Lung microvascular endothelial cell (primary cell): ENCODE measurements at places on chromosomes 2 and 18.
A peak's percentile ranks its signal among the peaks of the same experiment; 100 is the strongest.

DNA sequence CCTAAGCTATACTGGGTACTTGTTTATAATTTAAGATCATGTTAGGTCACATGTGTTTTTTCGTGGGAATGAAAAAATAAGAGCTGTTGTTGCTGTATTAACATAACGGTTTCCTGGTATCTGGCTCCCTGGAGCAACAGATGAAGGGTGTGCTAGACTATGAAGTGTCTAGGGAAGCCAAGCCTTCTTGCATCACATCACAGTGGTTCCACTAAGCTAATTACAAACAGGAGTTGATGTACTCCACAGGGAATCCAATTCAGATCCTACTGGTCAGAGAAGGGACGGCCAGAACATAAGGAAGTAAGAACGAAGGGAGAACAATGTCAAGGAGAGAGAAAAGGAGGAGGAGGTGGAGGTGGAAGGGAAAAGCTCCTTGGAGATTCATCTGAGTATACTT is 193.0 kb upstream of the CYP26B1 start:
- DNase-seq: no peak

DNA sequence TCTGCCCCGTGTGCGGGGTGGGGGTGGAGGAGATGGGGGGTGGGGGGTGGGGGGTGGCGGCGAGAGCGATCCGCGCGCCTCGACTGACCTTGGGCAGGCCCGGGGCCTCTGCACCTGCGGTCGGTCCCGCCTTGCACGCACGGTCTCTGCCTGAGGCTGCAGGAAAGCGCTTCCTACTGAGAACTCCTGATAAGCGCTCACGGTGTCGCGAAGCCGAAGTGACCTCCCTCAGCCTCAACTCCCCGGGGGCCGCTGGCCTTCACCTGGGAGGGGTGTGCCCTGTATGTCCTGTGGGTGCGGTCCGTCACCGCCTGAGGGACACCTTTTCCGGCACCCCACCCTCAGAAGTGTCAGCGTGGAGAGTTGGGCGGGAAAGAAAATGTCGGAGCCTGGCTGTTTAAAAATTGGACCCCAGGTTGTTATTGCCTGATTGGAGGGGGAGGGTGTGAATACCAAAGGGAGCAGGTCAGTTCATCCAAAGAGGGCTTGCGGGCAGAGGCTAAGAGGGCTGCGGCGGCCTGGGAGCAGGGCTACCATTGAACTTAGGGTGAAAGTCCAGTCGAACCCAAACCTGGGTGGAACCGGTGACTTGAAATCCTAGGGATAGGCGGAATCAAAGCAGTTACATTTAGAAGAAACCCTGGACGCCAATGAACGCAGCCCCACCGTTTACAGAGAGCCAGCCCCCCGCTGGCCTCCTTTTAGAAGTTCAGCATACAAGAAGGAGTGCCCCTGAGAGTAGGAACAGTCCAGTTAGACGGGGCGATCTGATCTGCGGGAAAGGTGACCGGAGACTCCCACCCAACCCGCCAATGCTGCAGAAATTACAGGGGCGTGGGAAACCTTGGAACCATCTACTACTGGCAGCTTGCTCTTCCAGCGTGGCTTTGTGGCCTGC is 1.2 kb downstream of the MAL start:
- DNase-seq: no peak

- no peak for DNase-seq
Observed at GRCh38 chr18:76412818-76413565, 82.0 kb downstream of the ZNF516 start.

DNA sequence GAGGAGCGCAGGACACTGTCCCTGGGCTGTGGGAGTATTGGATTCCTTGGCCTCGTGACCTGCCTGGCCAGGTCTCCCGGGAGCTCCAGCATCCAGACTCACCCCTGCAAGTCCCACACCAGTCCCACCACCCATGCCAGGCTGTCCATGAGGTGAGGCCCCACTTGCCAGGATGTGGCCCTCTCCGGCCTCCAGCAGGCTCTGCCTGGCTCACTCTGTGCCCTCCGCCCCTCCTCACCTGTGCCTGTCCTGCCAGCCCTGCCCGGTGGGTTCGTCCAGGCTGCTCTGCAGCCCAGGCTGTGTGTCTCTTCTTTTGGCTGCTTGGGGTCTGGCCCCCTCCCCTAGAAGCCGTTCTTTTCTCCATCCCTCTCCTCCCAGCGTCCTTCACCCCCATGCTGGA is 436.8 kb upstream of the MYT1L start:
- no peak for DNase-seq

GRCh38 chr18:3255611-3256165 is 6.2 kb upstream of the MYL12B start:
- no peak for DNase-seq

GRCh38 chr2:215933151-215933550 is 80.2 kb downstream of the MREG start:
- DNase-seq: no peak

DNA sequence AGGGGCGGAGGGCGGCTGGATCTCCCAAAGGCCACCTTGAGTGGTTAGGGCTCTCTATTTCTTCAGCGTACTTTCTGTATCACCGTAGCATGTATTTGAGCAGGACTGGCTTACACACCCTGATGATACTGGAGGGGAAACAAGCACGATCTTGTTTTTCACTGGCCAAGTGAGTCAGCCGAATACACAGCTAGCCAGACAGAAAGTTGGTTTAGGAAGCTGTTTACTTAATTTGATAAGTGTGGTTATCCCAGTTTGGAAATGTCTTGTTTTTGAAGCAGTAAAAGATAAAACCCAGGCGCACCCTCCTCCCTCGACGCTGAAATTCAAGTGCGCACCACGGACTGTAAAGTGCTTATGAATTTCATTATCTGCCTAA is 582 bp downstream of the RIOK3 start:
- peak; percentile 48 for DNase-seq

DNA sequence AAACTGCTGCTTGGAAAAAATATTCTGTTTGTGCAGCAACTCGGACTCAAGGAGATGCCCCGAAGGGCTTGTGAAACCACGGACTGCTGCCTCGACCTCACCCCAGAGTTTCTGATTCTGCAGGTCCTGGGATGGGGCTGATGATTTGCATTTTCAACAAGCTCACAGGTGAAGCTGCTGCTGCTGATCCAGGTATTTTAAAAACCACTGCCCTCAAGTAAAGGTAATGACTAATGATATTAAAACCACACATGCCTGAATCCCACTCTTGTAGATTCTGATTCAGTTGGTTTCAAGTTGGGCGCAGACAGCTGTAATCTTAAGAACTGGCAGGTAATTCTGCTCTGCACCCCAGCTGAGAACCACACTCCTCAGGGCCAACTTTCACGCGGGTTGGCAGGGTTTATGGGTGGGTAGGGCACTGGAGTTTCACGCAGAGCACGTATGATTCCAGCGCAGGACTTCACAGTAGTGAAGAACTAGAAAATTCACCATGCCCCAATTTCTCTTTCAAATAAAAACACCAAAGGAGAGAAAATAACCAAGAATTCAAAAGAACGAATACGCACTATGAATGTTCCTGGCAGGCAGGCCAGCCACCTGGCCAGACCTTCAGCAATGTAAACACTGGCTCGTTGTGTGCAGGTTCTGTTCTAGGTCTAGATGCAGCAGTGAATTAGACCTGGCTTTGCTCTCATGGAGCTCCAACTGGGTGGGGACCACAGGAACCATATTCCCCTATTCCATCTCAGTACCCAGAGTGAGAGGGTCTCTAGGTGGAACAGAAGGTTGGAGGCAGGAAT is 74.6 kb upstream of the ZFP36L2 start:
- no peak for DNase-seq

GRCh38 chr2:187718092-187718491 is 163.9 kb upstream of the TFPI start:
- no peak for DNase-seq

DNA sequence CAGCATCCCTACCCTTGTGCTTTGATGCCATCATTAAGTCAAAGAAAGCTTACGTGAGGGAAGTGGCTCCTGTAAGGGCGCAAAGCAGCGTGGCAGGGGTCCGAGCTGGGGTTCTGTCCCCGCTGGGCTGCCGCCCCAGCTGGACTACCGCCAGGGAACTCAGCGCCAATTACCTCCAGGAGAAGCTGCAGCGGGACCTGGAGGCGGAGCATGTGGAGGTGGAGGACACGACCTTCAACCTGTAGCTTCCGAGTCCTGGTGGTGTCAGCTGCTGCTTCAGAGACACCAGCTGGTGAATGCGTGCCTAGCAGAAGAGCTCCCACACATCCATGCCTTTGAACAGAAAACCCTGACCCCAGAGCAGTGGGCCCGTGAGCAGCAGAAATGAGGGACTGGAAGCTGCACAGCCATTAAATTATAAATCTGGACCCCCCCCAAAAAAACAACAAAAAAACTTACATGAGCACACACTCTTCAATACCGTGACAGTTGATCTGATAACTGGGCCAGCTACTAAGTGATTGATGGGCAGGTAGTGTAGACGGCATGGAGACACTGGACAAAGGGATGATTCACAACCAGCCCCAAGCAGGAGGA is 20.1 kb upstream of the YES1 start:
- peak; percentile 45 for DNase-seq

GRCh38 chr2:233058717-233059546 is 1.2 kb upstream of the INPP5D start:
- no peak for DNase-seq

- DNase-seq: no peak
Observed at GRCh38 chr2:205034034-205034433, 488.8 kb downstream of the PARD3B start.

- no peak for DNase-seq
Observed at GRCh38 chr18:58806826-58807714, 57.6 kb upstream of the ZNF532 start.

DNA sequence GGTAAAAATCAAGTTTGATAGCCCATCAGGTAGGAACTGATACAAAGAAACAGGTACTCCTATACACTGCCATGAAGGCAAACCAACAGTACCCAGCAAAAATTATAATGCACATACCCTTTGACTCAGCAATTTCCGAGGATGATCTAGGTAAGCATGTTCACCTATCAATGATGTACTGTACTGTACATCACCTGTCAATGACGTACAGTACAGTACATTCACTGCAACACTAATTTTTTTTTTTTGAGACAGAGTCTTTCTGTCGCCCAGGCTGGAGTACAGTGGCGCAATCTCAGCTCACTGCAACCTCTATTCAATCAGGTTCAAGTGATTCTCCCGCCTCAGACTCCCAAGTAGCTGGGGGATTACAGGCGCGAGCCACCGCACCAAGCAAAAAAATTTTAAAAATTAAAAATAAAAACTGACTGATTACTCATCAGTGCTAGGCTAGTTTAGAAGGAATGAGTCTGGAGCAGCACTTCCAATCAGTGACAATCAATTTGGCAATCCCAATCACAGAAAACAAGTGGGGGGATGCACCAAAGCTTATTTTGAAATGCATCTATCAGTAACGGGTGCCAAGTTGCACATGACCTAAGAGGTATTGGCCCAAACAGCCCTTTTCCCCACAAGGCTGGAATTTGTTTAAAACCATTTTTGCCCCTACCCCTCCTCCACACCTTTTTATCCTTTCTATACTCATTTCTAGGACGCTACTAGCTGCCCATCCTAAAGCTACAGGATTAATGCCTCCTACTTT is 8.2 kb downstream of the SRSF7 start:
- no peak for DNase-seq

- DNase-seq: peak; percentile 83
Observed at GRCh38 chr2:112259509-112260294, 4.9 kb upstream of the ZC3H8 start.

DNA sequence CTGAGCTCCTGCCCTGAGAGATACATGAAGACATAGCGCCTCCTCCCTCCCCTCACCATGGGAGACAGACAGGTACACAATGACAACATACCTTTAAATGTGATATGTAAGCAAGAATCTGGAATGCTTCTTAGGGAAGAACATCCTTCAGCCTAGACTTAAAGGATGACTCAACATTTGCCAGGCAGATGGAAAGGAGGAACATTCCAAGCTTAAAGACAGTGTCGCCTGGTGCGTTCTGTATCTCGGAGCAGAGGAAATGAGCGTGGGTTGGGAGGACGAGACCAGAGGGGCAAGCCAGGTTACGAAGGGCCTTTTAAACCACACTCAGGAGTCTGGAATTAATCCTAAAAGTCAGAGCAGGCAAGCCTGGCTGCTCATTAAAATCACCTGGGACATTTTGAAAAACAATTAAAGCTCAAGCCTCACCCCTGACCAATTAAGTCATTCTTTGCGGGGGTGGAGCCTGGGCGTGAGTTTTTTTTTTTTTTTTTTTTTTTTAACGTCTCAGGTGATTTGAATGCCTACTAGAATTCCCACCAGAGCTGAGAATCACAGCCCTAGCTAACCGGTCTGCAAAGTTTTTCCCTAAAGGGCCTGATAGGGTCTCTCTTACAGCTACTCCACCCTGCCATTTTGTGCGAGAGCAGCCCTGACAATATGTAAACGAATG is 131.2 kb upstream of the SEC11C start:
- no peak for DNase-seq

DNA sequence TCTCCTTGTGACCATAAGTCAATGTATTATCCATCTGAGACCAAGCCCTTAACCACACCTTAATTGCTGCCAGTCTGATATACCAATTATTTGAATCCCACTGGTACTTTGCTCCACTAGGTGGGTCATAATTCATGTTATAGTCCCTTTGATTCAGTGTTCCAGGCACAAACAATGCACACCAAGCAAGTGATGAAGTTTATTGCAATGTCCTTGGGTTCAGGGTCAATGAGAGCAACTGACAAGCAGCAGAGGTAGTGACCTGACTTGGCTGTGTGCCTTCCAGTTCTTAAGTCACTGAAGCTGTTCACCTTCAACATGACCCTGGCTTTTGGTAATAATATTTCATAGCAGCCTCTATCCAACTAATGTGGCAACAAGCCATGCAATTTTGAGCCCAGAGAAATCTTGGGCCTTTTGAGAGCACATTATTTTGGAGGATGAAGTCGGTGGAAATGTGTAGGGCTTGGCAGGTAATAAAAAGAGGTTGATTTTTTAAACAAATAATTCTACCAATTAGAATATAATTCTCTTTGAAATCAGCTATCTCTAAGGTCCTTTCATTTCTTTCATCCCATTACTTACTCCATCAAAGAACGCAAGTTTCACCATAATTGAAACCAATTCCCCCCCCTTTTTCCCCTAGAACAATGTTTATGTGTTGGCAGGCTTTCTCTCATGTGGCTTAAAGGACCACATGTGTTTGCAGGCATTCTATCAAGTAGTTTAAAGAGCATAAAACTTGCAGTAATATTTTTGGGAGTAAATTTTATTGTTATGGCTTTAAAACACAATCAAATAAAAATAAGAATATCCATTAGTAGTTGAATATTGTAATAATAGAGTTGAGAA is 3.1 kb upstream of the CPO start:
- no peak for DNase-seq

GRCh38 chr18:58639751-58640427 is 11.0 kb upstream of the ALPK2 start:
- DNase-seq: no peak

- DNase-seq: no peak
Observed at GRCh38 chr2:34738691-34739090, 1139.6 kb upstream of the FAM98A start.
